ENCODE measurements at places on chromosomes 7 and 10. TPM values are rescaled to one million over a fixed set of nuclear protein-coding genes. Genes with fewer than 3 reads are reported as not detected.

Gene PDE6C
- not detected for total RNA-seq

Gene NUDT13
- 2.1 TPM for total RNA-seq

Gene UCMA
- not detected for total RNA-seq

Gene DYNC1I1
- not detected for total RNA-seq

GRCh38 chr7:16755397-16755796, 1.8 kb downstream of the TSPAN13 start:
- H3K4me1 ChIP-seq: peaks cover 19% of the 10 kb centered on the region
- H3K36me3 ChIP-seq: no peaks in the 10 kb centered on the region
- H3K27me3 ChIP-seq: peaks cover 24% of the 10 kb centered on the region
- no peak for DNase-seq
- H3K27ac ChIP-seq: no peak overlapping the region

DNA sequence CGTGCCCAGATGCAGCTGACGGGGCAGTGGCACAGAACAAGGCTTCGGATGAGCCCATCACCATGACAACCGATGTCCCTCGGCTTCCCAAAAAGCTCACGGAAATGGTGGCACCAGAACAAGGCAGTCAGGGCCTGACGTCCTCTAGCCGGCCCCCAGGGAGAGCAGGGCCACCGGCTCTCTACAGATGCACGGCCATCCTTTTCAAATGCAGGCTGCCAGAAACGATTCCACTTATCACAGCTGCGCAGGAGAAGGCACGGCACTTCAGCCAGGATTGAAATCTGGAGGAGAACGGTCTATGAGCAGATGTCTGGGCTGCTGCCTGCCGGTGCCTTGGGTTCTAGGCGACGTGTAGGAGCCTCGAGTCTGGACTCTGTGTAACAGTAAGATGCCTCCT, 223.8 kb downstream of the ZMYND11 start:
- DNase-seq: no peak
- peaks cover 9% of the 10 kb centered on the region for H3K4me1 ChIP-seq
- H3K27ac ChIP-seq: no peak overlapping the region

DNA sequence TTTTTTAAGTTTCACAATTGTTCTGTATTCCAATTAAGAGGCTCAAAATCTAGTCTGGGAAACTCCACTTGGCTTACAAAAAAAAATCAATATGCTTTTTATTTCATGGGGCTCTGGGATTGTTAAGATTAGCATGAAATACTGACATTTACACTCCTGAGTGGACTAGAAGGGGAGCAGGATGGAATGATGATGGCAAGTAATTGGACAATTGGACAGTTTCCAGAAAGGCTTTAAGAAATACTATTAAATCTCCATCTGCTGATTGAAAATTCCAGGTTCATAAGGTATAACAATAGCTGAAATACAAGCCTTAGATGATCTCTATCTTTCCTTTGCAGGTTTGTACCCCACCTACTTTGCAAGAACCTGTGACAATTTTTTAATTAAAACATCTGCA, 184.4 kb downstream of the LRRTM3 start:
- H3K4me3 ChIP-seq: no peak overlapping the region
- H3K4me1 ChIP-seq: no peaks in the 10 kb centered on the region
- no peaks in the 10 kb centered on the region for H3K36me3 ChIP-seq
- no peak overlapping the region for H3K27ac ChIP-seq
- no peaks in the 10 kb centered on the region for H3K27me3 ChIP-seq

DNA sequence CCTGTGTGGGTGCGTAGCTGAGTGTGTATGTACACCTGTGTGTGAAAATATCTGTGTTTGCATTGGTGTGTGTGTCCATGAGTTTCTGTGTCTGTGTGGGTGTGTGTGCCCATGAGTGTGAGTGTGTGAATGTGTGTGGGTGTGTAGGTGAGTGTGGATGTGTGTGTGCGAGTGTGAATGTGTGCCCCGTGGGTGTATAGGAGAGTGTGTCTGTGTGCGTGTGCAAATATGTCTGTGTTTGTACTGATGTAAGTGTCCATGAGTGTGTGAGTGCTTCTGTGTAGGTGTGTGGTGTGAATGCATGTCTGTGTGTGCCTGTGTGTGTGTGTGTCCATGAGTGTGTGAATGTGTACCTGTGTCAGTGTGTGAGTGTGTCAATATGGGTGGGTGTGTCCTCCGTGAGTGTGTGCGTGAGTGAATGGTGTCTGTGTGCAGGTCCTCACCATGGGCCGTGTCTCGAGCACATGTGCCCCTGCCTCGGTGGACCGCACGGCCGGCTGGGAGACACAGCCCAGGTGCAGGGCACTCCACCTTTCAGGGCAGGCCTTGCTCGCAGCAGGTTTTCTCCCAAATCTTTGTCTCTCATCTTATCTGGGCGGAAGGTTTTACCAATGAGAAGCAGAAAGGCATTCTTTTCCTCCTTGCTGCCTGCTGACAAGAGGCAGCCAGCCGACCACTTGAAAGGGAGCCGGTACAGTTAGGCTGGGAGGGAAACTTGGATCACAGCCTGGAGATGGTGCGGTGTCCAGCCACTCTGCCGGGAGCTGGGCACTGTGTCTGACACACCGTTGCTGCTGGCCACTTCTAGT, 107.1 kb upstream of the FAM20C start:
- no peak for DNase-seq
- no peaks in the 10 kb centered on the region for H3K36me3 ChIP-seq
- H3K27me3 ChIP-seq: no peaks in the 10 kb centered on the region
- no peak overlapping the region for H3K27ac ChIP-seq

DNA sequence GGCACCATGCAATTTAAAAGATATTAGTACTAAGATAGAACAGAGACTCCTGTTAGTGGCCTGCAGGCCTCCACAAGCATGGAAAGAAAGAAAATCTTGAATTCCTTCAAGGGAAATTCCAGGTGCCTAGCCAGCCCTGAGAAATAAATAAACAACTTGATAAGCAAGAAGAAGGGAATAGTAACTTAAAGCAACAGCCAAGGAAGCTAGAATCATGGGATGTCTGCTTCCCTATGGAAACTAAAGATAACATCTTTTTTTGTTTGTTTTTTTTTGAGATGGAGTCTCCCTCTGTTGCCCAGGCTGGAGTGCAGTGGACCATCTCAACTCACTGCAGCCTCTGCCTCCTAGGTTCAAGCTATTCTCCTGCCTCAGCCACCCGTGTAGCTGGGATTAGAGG, 128.6 kb downstream of the SKIDA1 start:
- no peak for DNase-seq
- H3K27me3 ChIP-seq: peaks cover 6% of the 10 kb centered on the region
- H3K27ac ChIP-seq: no peak overlapping the region
- no peaks in the 10 kb centered on the region for H3K36me3 ChIP-seq
- no peaks in the 10 kb centered on the region for H3K4me1 ChIP-seq
- H3K4me3 ChIP-seq: no peak overlapping the region

- no peak for DNase-seq
- no peak overlapping the region for H3K4me3 ChIP-seq
- peaks cover 7% of the 10 kb centered on the region for H3K27me3 ChIP-seq
- peaks cover 1% of the 10 kb centered on the region for H3K36me3 ChIP-seq
- peaks cover 5% of the 10 kb centered on the region for H3K4me1 ChIP-seq
- no peak overlapping the region for H3K27ac ChIP-seq
Observed at GRCh38 chr7:3922175-3922635, 621.2 kb downstream of the SDK1 start.

DNA sequence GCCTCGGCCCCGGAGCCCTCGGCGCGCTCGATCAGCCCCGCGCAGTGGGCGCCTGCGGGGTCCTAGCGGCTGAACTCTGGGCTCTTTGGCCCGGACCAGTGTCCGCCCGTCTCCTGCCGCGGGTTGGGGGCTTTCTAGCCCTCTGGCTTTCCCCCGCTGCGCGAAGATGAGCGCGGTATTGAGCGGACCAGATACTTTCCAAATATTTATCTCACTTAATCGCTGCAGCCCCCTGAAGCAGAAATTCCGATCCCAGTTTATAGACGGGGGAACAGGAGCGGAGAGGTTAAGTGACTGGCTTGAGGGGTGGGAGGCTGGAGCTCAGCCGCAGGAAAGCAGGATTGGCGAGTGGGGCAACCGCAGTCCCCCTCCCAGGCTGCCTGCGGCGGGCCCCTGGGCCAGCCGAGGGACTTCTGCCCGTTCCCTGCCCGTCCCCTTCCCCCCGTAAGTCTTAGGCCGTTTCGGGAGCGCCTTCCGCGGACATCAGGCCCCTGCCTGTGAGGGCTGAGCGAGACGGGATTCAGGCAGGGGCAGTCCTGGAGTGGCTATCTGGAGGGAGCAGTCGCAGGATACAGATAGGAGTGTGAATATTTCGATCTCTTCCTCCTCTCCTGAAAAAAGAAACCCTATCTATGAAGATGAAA, 565 bp downstream of the STRIP2 start:
- H3K4me3 ChIP-seq: peak overlapping the region; percentile 90
- H3K27ac ChIP-seq: no peak overlapping the region
- H3K27me3 ChIP-seq: peaks cover 12% of the 10 kb centered on the region

DNA sequence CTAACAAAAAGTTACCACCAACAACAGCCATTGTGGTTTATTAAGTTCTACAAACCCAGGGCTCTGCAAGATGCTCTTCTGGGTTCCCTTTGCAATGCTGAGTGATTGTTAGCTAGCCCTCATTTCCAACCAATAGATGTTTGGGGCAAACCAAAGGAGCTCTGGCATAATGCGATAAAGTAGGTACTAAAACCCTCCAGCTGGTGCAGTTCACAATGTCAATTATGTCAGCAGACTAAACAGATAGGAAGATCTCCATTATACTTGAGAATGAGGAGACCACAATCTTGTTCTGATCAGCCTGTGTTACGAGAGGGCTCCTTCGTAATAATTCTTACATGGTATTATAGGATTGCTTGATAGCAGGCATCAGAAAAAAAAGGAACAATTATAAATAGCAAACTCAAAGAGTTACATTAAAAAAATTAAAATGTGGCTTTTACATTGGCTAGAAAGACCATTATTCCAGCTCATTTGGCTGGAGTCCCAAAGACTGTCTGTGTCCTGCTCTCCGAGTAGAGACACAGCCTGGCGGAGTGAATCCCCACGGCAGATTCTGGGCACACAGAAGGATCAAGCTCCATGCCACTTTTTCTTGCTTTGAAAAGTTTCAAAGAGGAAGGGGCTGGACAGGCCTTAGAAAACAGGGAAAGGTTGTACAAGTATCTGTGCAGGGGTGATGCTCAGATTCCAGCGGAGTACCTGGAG, 93.8 kb downstream of the ZRANB1 start:
- H3K27me3 ChIP-seq: peaks cover 2% of the 10 kb centered on the region
- H3K27ac ChIP-seq: no peak overlapping the region
- no peaks in the 10 kb centered on the region for H3K36me3 ChIP-seq
- no peak overlapping the region for H3K4me3 ChIP-seq
- no peaks in the 10 kb centered on the region for H3K4me1 ChIP-seq

DNA sequence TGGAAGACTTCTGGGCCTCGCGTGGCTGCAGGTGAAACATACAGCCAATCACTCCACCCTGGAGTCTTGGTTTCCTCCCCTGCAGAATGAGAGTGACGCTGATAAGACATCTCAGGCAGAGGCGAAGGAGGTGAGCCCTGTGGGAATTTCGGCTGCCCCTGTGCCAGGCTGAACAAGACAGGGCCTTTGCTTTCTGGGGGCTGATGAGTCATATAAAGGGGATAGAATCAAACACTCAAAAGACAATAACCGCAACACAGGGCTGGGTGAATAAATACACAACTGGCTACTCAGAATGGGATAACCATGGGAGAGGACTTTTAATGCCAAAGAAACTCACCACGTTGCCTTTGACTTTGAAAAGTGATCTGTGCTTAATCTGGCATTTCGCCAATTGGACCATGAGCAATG, 143.8 kb downstream of the KCNMA1 start:
- no peak overlapping the region for H3K4me3 ChIP-seq
- DNase-seq: no peak
- no peaks in the 10 kb centered on the region for H3K36me3 ChIP-seq
- H3K27ac ChIP-seq: no peak overlapping the region
- peaks cover 8% of the 10 kb centered on the region for H3K27me3 ChIP-seq

DNA sequence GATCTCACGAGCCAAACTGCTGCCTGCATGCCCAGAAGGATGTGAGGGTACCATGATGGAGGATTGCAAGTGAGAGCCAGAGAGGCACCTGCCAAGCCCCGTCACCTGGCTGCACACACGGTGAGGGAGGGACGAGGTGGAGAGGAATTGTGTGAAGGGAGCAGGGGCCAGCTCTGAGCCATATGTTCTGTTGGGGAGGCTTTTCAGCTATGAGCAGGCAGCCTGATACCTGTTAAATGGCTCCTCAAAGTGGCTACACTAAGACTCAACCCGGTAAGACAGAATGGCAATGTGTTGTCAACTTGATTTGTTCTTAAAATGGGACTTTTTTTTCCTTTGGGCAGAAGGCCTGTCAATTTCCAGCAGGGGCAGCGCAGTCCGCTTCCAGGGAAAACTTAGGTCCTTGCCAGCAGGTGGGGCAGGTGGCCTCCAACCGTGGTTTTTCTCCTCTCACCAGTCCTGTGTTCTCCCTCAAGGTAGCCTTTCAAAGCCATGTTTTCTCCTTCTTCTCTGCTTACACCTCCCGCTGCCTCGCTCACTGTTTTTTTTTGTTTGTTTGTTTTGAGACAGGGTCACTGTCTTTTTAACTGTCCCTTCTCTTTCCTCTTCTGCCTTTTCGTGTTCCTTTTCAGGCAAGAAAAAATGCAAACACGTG, 57.7 kb upstream of the ZNRF2 start:
- peaks cover 8% of the 10 kb centered on the region for H3K27me3 ChIP-seq
- peak overlapping the region; percentile 2 for H3K27ac ChIP-seq
- no peak overlapping the region for H3K4me3 ChIP-seq
- peaks cover 6% of the 10 kb centered on the region for H3K4me1 ChIP-seq
- DNase-seq: no peak

DNA sequence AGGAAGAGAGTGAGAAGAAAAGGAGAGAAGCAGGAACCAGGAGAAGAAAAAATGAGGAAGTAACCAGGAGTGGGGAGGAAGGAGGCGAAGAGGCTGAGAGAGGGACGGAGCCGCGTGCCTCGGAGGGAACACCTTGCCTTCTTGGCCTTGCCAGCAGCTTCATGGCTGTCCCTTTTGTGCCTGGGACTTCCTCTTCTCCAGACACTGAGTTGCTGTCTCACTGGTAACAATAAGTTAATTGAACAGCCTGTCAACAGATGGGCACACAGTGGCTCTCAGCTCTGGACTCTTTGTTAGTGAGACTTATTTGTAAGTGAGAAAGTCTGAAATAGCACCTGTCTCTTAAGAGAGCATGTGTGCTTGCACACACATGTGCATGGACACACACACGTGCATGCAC, 83.2 kb downstream of the GATA3 start:
- DNase-seq: peak; percentile 57
- peaks cover 44% of the 10 kb centered on the region for H3K4me1 ChIP-seq
- no peaks in the 10 kb centered on the region for H3K27me3 ChIP-seq
- H3K4me3 ChIP-seq: peak overlapping the region; percentile 88
- no peaks in the 10 kb centered on the region for H3K36me3 ChIP-seq

GRCh38 chr7:155538293-155538692, 8.1 kb downstream of the CNPY1 start:
- no peak overlapping the region for H3K4me3 ChIP-seq
- H3K4me1 ChIP-seq: peaks cover 5% of the 10 kb centered on the region
- peaks cover 38% of the 10 kb centered on the region for H3K27me3 ChIP-seq
- no peak for DNase-seq

GRCh38 chr7:78197447-78197846, 398.9 kb downstream of the PHTF2 start:
- no peak overlapping the region for H3K4me3 ChIP-seq
- H3K27me3 ChIP-seq: peaks cover 3% of the 10 kb centered on the region
- DNase-seq: no peak
- H3K4me1 ChIP-seq: no peaks in the 10 kb centered on the region

GRCh38 chr7:156703209-156703608, 62.6 kb downstream of the RNF32 start:
- peaks cover 48% of the 10 kb centered on the region for H3K36me3 ChIP-seq
- H3K27ac ChIP-seq: no peak overlapping the region
